Renal pelvis (tissue), 12 donors: ENCODE measurements at places on chromosomes 5 and 9. TPM values are rescaled to one million over a fixed set of nuclear protein-coding genes. Genes with fewer than 3 reads are reported as not detected.

UGT3A1 gene
- 97.4 TPM for polyA plus RNA-seq

DNA sequence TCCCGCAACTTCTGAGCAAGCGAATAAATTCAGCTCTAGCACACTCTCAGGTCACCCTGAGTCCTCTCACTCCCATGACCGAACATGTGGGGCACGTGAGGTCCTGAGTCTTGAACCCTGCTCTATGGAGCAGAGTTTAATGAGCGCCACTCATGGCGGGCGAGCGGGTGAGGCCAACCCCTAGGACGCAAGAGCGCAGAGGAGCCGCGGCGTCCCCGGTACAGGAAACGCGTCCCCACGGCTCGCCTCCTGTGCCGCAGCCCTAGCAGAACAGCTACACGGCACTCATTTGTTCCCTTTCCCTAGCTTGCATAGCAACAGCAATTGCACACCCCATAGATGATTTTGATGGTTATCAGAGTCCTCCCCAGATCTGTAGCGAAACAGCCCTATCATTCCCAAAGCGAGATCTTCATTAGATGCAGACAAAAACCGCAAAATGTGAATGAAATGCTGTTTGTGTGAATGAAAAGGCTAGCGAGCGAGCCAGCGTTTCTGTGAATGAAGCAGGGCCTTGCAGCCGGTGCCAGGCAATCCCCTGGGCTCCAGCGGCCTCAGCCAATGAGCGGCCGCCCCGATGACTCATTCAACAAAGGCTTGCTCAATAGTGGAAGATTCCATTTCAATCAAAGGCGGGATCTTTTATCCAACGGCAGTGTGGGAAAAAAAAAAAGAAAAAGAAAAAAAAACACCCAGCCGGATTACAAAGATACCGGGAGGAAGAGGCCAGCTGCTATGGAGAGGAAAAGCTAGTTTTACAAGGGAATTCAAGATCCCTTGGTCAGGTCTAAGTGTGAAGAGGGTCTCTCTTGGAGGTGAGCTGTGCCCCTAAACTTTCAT, 1.5 kb upstream of the SHC3 start:
- peak; percentile 91 for DNase-seq

DNA sequence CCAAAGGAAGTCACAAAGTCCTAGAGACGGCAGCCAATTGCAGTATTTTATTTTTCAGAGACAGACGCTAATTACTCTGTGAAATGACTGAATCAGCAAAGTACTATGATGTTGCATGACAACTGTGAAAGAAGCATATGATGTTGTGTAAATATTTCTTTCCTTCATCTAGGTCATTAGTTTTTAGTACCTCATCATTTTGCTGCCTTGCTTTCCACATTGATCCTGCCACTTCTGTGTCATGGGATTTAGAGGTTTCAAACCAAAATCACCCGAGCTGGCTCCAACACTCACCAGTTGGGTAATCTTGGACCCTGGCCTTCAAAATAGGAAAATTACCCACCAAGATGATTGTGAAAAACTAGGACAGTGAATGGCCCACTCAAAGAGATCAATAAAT, 585.2 kb downstream of the ACTL7B start:
- no peak for DNase-seq

PCSK1 gene
- polyA plus RNA-seq, result 0.25 TPM

GRCh38 chr9:109880276-109881169, 100.5 kb downstream of the PALM2AKAP2 start:
- no peak for DNase-seq

GRCh38 chr9:14398473-14398872, 84.5 kb upstream of the NFIB start:
- DNase-seq, result no peak

SAPCD2 gene
- 8.0 TPM for polyA plus RNA-seq

SV2C gene
- 0.21 TPM for polyA plus RNA-seq

IL3 gene
- polyA plus RNA-seq, result not detected

DNA sequence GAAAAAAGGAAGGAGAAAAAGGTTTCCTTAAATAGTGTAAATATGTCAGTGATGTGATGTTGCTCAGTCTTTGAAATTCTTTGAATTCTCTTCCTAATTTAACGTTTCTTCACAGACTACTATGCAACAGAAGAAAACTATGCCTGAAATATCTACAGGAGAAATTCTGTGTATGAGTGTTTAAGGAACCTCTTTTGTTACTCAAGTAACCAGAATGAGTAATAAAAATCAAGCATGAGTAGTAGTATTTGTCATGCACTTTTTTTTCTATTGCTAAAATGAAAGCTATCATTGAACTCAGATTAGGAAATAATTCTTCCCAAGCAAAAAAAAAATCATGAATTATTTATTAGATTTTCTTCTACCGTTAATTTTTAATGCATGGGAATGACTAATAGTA, 20.3 kb upstream of the THG1L start:
- no peak for DNase-seq

GABRA1 gene
- 0.14 TPM for polyA plus RNA-seq

SPATA31C1 gene
- 0.55 TPM for polyA plus RNA-seq

DNAJA1 gene
- 268 TPM for polyA plus RNA-seq

PRRX2 gene
- 1.5 TPM for polyA plus RNA-seq

GRCh38 chr5:39475881-39476842, 51.4 kb upstream of the DAB2 start:
- DNase-seq, result no peak
